Left lobe of liver (tissue), 2 donors: ENCODE measurements at places on chromosomes 16 and 17.

DNA sequence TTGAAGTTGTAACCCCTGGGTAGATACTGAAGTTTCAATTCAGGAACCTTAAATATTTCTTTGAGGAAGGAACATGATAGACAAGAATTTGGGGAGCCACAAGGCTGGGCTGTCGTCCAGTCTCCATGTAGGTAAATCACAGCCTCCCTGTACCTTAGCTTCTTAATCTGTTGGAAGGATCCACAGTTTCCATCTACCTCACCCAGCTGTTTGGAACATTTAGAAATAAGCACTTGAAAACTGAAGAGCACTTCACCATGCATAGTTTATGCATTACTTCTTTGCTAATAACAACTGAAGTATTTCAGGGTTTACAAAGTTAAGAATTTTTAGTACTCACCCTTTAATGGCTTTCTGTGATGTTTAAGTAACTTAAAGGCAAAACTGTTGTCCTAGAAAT lies 17.2 kb downstream of the TXNDC11 start:
- DNase-seq = no peak

DNA sequence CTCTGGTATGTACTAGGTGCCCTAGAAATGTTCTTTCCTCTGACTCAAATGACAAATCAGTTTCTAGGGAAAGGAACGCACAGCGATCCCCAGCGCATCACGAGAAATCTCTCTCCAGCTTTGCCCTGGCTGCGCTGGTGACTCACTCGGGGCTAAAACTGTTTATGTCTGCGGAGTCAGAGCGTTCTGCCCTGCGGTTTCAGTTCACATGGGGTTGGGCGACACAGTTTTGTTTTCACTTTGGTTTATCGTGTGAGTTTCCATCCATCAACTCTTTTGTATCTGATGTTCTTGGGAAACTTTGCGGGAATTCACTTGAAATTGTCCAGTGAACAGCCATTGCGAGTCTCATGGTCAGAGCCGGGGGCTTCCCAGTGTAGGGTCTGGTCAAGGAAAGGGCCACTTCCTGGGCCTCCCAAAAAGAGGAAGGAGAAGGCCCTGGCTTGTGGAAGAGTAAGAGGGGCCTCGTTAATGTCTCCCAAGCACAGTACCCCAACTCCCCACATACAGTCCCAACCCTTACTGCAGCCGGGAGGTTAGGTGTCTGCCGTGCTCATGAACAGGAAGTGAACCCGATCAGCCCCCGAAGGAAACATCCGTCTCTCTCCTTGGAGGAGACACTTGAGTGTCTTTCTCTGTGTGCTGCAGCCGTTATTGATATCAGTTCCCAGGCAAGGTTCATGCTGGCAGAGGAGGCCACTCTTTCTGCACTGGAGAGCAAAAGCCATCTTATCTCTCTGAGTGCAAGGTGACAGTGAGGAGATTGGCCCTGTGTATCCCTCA lies 643.2 kb downstream of the WWOX start:
- DNase-seq = no peak

DNA sequence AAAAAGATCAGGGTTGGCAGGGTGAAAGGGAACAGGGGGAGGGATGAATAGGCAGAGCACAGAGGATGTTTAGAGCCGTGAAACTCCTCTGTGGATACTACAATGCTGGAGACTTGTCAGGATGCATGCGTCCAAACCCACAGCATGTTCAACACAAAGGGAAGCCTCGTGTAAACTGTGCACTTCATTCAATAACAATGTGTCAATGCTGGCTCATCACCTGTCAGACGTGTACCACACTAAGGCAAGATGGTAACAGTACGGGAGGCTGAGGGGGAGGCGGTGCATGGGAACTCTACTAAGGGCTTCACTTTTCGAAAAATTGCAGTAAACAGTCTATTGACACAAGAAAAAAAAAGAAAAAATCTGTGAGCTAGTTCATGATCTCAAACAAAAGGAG lies 63.7 kb downstream of the C16orf95 start:
- DNase-seq = no peak

DNA sequence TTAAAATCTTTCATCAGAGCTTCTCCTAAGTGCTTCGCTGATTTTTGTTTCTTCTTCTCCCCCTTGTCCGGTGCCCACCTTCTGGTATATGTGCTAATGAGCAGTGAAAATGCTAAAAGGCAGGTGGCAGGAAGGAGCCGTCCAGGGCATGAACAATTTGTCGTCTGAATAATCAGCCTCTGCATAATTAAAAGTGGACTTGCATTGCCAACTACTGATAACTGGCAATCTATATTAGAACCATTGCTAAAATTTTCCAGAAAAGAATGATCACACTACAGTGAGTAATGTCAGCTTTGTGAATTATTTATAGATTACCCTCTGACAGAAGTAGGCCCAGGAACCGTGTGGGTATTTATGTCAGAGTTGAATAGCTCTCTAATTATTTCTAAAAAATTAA lies 28.1 kb downstream of the SERPINF1 start:
- no peak for DNase-seq

- no peak for DNase-seq
Measured at GRCh38 chr16:3013998-3014690, 1.4 kb downstream of the CLDN9 start.

GRCh38 chr17:310111-311010 lies 42.2 kb downstream of the RPH3AL start:
- DNase-seq = no peak
